ENCODE measurements at places on chromosomes 2 and 18. TPM values are rescaled to one million over a fixed set of nuclear protein-coding genes. Genes with fewer than 3 reads are reported as not detected.

GRCh38 chr2:85719609-85720240 lies 25.6 kb downstream of the GNLY start:
- no peak overlapping the region for H3K4me3 ChIP-seq
- H3K36me3 ChIP-seq: no peaks in the 10 kb centered on the region
- H3K27me3 ChIP-seq: no peaks in the 10 kb centered on the region
- no peak for DNase-seq

GRCh38 chr2:71674158-71674851 lies 220.9 kb downstream of the DYSF start:
- DNase-seq: no peak
- no peak overlapping the region for H3K4me3 ChIP-seq
- no peaks in the 10 kb centered on the region for H3K27me3 ChIP-seq
- no peaks in the 10 kb centered on the region for H3K36me3 ChIP-seq

The MCM6 gene
- total RNA-seq: 16.9 TPM

- DNase-seq: no peak
- no peaks in the 10 kb centered on the region for H3K27me3 ChIP-seq
- H3K36me3 ChIP-seq: no peaks in the 10 kb centered on the region
- H3K27ac ChIP-seq: no peak overlapping the region
- no peak overlapping the region for H3K4me3 ChIP-seq
Measured at GRCh38 chr2:193895226-193895625, 1700.5 kb upstream of the TMEFF2 start.

GRCh38 chr2:100320547-100321178 lies 1.6 kb downstream of the LONRF2 start:
- H3K4me3 ChIP-seq: peak overlapping the region; percentile 80
- no peaks in the 10 kb centered on the region for H3K27me3 ChIP-seq
- DNase-seq: no peak
- peak overlapping the region; percentile 16 for H3K27ac ChIP-seq
- peaks cover 13% of the 10 kb centered on the region for H3K4me1 ChIP-seq

DNA sequence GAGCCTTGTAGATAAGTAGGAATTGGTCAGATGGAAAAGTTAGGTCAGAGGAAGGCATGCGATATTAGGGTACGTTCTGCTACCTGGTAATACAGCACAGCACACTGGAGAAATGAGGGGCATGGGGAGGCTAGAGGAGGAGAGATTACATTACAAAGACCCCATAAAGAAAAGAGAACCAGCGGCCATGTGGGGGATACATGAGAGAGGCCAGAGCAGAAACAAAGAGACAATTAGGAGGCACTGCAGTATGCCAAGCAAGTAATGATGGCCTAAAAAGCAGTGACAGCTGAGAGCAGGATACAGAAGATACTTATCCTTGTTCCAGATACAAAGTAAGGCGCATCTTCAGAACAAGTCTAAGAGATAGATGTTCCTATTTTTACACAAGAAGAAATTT lies 40.0 kb downstream of the TXNL1 start:
- no peak for DNase-seq
- H3K27ac ChIP-seq: no peak overlapping the region
- H3K36me3 ChIP-seq: no peaks in the 10 kb centered on the region
- H3K4me1 ChIP-seq: peaks cover 5% of the 10 kb centered on the region
- H3K27me3 ChIP-seq: no peaks in the 10 kb centered on the region

- no peaks in the 10 kb centered on the region for H3K27me3 ChIP-seq
- H3K4me1 ChIP-seq: peaks cover 30% of the 10 kb centered on the region
- peak overlapping the region; percentile 82 for H3K27ac ChIP-seq
- no peak overlapping the region for H3K4me3 ChIP-seq
- H3K36me3 ChIP-seq: no peaks in the 10 kb centered on the region
Measured at GRCh38 chr2:71746946-71747501, 293.7 kb downstream of the DYSF start.

The CKAP2L gene
- not detected for total RNA-seq

The CABYR gene
- total RNA-seq: 6.1 TPM

The HSBP1L1 gene
- 8.5 TPM for total RNA-seq

DNA sequence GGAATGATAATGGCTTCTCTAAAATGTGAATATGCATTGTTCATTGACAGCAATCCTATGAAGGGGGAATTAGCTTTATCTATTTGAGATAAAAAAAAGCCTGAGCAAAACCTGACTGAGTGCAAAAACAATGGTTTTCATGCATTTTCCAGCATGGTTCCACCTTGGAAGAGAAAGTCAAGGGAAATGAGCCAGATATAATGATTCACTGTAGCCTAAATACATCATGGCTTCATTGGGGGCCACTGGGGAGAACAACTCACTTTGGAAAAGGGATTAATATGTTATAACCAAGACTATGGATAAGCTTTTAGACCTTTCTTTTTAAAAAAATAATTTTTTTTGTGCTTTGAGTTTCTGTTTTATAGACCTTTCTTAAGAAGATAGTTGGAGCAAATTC lies 679.7 kb downstream of the NYAP2 start:
- DNase-seq: no peak
- no peaks in the 10 kb centered on the region for H3K36me3 ChIP-seq
- no peaks in the 10 kb centered on the region for H3K27me3 ChIP-seq
- no peak overlapping the region for H3K27ac ChIP-seq
- H3K4me3 ChIP-seq: no peak overlapping the region

The TCF23 gene
- not detected for total RNA-seq

- no peak overlapping the region for H3K27ac ChIP-seq
- H3K4me3 ChIP-seq: no peak overlapping the region
- H3K27me3 ChIP-seq: no peaks in the 10 kb centered on the region
- DNase-seq: no peak
- no peaks in the 10 kb centered on the region for H3K36me3 ChIP-seq
Measured at GRCh38 chr2:157185476-157186227, 71.9 kb upstream of the GALNT5 start.

The CHST9 gene
- 0.07 TPM for total RNA-seq

DNA sequence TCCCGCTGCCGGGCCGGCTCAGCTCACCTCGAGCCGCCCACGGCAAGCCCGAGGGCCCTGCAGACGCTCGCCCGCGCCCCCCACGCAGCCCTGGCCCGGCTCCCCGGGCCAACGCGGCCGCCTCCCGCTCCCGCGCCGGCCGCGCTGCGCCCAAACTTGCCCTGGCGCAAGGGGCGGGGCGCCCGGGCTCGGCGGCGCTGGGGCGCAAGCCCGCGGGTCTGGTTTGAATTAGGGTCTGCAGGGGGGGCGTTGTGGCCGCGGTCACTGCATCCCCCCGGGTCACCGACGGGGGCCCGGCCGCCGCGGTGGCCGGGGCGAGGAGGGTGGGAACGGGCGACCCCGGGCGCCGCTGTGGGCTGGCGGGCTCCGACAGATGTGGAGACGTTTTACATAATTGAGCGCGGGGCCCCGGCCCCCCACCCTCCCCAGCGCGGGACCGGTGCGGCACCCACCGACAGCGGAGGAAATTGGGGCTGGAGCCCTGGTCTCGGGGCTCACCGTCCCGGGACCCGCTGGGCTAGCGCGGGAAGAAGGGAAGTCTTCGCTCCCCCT lies 690 bp downstream of the SDC1 start:
- H3K4me3 ChIP-seq: peak overlapping the region; percentile 81
- DNase-seq: no peak
- H3K4me1 ChIP-seq: no peaks in the 10 kb centered on the region
- no peak overlapping the region for H3K27ac ChIP-seq

DNA sequence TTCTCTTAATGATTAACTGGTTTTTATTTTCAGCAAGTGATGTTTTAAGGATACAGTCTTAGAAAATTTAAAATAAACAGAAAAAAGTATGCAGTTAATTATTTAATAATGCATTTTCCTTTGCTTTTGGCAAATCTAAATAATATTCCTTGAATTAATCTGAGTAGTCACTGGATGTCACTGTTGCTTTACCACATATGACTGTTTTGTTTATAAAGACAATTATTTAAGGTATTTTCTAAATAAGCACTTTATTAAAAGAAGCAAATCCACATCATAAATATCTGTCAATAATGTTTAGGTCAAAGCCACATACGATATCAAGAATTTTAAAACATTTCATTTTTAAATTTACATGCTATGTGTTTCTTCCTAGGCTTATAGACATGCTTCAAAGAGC lies 40.6 kb upstream of the TFPI start:
- no peak for DNase-seq
- H3K27ac ChIP-seq: no peak overlapping the region
- H3K4me1 ChIP-seq: no peaks in the 10 kb centered on the region
- H3K4me3 ChIP-seq: no peak overlapping the region

DNA sequence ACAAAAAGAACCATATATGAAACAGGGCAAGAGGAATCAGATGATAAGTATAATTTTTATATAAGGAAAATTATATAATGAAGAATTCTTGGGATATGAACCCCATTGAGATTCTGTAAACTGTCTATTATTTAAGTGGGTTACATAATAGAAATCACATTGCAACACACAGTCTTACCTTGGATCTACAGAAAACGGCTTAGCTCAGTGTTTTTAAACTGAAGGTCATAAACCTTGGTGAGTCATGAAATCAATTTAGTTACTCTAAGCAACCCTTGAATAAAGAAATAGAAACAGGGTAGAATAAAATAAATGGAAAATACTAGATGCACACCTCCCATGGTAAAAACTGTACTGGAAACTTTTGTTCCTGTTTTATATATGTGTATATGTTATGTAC lies 50.7 kb downstream of the METTL8 start:
- no peaks in the 10 kb centered on the region for H3K27me3 ChIP-seq
- no peaks in the 10 kb centered on the region for H3K4me1 ChIP-seq
- no peak overlapping the region for H3K27ac ChIP-seq
- H3K36me3 ChIP-seq: no peaks in the 10 kb centered on the region
- no peak overlapping the region for H3K4me3 ChIP-seq

Data from thoracic aorta (tissue), 2 donors.